ENCODE measurements at places on chromosomes 13 and 19. TPM values are rescaled to one million over a fixed set of nuclear protein-coding genes. Genes with fewer than 3 reads are reported as not detected.

The ZIC5 gene
- not detected for total RNA-seq

The NLRP12 gene
- total RNA-seq = under 0.01 TPM

The TMPRSS9 gene
- total RNA-seq = not detected

The FARP1 gene
- 12.4 TPM for total RNA-seq

The LPAR2 gene
- 0.13 TPM for total RNA-seq

The CEACAM1 gene
- under 0.01 TPM for total RNA-seq
